ENCODE measurements at places on chromosomes 1 and 21.

DNA sequence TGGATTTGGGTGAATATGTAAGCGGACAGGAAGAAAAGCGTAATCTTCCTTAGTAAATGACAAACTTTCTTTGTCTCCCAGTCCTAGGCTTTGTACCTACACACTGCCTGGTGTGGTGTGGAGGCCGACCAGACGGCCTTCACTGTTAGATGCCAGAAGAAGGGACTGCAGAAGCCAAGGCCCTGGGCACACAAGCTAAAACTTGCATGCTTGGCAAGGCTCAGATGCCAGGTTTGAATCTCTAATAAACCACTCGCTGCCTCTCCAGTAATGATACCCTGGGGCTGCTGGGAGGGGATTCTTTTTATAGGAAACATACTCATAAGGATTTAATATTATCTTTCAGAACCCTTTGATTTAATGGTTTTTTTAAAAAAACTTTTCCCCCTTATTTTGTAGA lies 263.8 kb downstream of the PTPRC start:
- no peak for DNase-seq

- peak; percentile 53 for DNase-seq
These were observed 1.7 kb downstream of the PTP4A2 start for GRCh38 chr1:31936278-31936980.

DNA sequence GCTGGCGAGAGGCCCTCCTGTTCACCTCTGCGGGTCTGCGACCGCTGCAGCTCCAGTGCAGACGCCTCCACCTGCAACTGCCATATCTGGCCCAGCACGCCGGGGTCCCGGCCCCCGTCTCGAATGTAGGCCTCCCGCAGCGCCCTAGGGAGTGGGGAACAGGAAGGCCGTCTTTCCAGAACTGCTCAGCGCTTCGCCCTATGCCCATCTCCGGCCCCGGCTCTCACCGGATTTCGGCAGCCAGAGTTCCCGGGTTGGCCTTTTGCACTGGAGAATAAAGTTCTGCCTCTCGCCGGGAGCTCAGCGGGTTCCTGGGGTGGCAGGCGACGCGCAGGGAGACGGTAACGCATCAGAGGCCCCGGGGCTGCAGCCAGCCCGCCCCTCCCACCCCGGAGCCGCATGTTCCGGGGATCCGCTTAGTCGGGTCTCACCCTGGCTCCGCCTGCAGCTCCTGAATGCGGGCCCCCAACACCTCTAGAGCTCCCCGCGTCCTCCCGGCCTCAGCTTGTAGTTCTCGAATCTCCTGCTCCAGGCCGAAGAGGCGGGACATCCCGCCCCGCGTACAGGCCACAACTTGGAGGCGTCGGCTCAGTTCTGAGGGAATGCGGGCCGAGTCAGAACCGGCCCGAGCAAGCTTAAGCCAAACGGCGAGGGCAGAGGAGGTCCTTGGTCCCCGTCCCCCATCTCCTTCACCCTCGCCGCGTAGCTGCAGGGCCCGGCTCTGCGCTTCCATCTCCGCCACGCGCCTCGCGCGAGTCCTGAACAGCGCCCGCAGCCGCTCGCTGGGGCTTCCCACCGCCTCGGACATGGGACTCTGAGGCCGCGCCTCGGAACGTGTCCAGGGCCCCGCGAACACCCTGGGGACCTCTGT lies 1.1 kb downstream of the CCDC17 start:
- DNase-seq: no peak

- peak; percentile 35 for DNase-seq
These were observed 14.9 kb upstream of the VPS26C start for GRCh38 chr21:37281993-37282392.

DNA sequence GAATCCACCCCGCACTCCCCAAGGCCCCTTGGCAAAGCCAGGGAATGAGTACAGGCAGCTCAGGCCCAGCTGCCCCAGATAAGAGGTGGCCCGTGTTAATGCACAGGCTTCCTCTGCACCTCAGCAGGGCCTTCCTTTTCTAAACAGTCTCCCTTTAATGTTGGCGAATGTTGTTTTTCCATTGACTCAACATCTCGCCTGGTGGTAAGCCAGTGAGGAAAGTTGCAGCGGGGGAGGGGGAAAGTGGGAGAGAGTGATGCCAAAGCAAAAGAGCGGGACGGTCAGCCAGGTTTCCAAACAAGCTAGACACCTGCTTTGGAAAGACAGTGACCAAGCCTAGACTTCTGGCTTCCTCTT lies 10.3 kb upstream of the PROX1 start:
- DNase-seq: no peak

DNA sequence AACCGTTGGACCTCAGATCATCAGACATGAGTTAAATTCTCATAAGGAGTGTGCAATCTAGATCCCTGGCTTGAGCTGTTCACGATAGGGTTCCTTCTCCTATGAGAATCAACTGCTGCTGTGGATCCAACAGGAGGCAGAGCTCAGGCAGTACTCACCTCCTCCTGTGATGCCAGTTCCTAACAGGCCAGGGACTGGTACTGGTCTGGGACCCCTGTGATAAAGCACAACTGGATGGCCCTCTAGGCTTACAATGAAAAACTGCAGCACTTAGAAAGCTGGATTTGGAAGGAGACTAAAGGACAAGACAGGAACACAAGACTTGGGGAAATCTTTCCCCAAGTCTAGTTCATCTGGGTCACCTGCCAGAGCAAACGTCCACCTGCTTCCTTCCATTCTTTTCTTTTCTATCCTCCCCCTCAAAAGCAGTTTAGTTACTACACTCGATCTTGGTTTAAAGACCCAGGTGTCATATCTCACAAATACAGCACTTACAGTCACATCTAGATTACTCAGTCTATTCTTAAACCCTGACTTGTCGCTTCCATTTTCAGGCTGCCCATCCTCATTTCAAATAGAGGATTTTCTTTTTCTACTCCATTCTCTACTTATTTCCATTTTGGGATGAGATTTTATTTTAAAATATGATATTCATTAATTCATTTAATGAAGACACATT lies 59.8 kb downstream of the PTPN14 start:
- DNase-seq: no peak

Data from hematopoietic multipotent progenitor cell treated with erythropoietin and hydrocortisone succinate and interleukin-3 and kit ligand, for 4 days (in vitro differentiated cells).